ENCODE measurements at places on chromosomes 3 and 15. TPM values are rescaled to one million over a fixed set of nuclear protein-coding genes. Genes with fewer than 3 reads are reported as not detected.

Gene SAMMSON
- not detected for total RNA-seq

Gene LDHAL6B
- not detected for total RNA-seq

Gene CYP8B1
- total RNA-seq = not detected

Gene IL16
- 12.1 TPM for total RNA-seq

Gene WNT7A
- total RNA-seq = not detected

Gene VGLL3
- 15.7 TPM for total RNA-seq

Gene IMPG2
- 0.39 TPM for total RNA-seq

Gene GOLGA6L9
- 1.4 TPM for total RNA-seq

Gene LINGO1
- total RNA-seq = 0.11 TPM

Gene DET1
- 10.2 TPM for total RNA-seq

Data from articular chondrocyte of knee joint (primary cell).